CD4-positive, alpha-beta T cell treated with Interleukin-4 for 4 hours (primary cell): ENCODE measurements at places on chromosomes 3 and 15.

GRCh38 chr3:126546013-126546412 lies 12.7 kb downstream of the C3orf22 start:
- no peak for DNase-seq

DNA sequence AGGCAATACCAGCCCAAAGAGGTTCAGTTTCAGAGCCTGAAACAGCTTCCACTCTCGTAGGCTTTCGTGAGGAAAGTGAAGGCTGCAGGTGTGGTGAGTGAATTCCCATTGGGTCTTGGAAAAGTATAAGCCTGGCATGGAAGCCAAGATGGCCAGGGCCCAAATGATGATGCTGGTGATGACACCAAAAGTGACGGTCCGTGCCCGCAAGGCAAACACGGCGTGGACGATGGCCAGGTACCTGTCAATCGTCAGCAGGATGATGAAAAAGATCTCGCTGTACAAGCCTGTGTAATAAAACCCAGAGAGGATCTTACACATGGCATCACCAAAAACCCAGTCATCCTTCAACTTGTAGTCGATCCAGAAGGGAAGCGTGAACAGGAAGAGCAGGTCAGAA lies 4.4 kb downstream of the CCR1 start:
- DNase-seq, result no peak

GRCh38 chr3:167675848-167676247 lies 22.1 kb upstream of the WDR49 start:
- DNase-seq, result no peak

DNA sequence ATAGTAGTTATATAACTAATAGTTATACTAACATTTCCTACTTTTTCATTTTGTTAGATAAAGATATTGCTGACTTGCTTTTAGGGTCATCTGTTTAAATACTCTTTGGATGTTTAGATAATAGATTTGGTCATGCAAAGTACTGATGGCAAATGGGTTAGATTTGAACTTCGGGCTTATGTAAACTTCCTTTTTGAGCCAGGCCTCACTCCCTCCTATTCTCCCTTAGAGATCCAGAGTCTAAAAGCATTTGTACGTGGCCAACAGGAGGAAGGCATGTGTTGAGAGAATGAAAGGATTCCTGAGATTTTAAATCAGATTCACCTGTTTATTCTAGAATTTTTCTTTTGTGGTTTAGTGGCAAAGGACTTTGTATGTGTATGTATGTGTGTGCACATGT lies 106.4 kb upstream of the GBE1 start:
- no peak for DNase-seq
